ENCODE measurements at places on chromosomes 5 and 9.

- no peak for DNase-seq
Measured at GRCh38 chr5:82314964-82315758, 37.0 kb upstream of the RPS23 start.

- no peak for DNase-seq
Measured at GRCh38 chr9:73011181-73011750, 58.4 kb upstream of the ALDH1A1 start.

DNA sequence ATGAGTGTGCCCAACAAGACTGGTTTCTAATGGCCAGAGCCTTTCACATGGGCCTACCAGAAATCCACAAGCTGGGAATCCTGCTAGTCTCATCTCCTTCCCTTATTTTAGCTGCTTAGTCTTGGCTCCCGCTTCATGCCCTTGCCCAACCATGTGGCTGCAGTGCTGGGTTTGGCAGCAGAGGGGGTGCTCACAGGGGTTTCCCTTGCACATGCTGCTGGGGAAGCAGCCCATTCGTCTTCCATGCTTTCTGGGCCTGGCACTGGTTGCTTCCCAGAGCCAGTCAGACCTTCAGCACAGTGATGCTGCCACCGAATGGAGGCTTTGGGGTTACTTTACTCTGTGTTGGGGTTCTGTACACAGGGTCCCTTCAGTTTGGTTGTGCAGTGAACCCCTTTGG lies 26.3 kb downstream of the SLC46A2 start:
- no peak for DNase-seq

DNA sequence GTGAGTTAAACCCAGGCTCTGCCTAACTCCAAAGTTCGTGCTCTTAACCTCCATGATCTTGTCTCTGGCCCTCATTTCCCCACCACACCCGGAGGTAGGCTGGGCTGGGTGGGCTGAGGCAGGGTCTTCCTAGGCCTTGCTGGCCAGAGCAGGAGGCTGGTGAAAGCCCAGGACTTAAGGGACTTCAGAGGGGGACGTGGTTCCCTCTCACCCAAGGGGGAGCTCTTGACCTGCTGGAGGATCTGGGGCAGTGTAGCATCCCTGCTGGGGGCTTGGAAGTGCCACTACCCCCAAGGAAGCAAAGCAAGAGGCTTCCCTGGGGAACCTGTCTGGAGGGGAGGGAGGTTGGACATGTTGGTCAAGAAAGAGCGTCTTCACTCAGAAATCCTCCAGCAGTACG lies 14.7 kb downstream of the PITX1 start:
- DNase-seq, result no peak

GRCh38 chr9:89417832-89418473 lies 80.0 kb downstream of the SEMA4D start:
- no peak for DNase-seq

DNA sequence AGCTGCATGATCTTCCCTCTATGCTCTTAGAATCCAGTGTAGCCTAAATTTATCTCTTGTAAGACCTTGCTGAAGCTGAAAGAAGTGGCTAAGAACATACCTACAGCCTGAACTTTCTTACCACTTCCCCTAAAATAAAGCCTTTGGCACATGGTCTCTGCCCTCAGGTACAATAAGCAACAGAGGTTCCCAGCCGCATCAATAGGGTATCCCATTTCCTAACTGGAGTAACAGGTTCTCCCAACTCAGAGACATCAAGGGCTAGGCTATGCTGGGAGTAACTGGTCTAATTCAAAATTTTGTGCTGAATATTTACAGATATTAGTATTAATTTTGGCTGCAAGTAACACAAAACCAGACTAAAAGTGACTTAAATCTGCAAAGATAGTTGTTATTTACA lies 335.8 kb upstream of the TRPC7 start:
- no peak for DNase-seq

GRCh38 chr9:38227061-38227540 lies 158.1 kb upstream of the SHB start:
- DNase-seq, result peak; percentile 89

DNA sequence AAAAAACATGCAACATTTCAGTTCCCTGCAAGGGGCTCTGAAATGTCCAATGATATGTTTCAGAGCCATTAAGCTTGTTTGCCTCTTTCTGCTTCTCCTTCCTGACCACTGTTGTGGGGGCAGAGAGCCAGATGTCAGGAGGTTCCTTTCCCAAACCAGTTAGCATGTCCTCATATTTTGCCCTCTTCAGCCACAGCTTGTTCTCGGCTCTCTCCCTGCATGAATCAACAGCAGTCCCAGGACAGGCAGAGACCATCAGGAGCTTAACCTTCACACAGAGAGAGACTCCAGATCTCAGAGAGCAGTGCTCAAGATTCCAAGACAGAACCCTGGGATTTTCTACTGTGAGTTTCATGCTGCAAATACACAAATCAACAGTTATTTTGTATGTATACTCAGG lies 218.5 kb downstream of the COMMD10 start:
- no peak for DNase-seq

DNA sequence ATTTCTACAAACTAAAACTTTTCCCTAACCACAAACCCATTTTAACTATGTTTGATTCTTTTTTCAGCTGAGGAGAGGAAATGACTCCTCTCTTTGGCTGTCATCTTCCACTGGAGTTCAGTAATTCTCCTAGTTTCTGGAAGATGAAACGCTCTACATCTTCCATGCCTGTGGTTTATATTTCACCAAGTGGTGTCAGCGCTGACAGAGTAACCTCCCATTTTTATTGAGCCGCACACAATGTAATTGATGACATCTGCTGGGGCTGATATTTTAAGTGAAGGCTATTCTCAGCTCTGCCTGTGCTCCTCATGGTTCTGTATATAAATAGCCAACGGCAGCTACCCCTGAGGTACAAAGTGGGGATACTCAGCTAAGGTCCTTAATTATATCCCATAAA lies 234.6 kb downstream of the SPOCK1 start:
- DNase-seq, result no peak

- no peak for DNase-seq
Measured at GRCh38 chr5:117261948-117262571, 687.4 kb upstream of the SEMA6A start.

GRCh38 chr5:68093455-68094159 lies 121.9 kb upstream of the PIK3R1 start:
- no peak for DNase-seq

All from NCI-H187 (cell line).